ENCODE measurements at places on chromosomes 3 and 15. TPM values are rescaled to one million over a fixed set of nuclear protein-coding genes. Genes with fewer than 3 reads are reported as not detected.

The STXBP5L gene
- not detected for total RNA-seq

The GOLGA6L10 gene
- total RNA-seq = 0.79 TPM

The RAB11A gene
- total RNA-seq = 195 TPM

The ILDR1 gene
- total RNA-seq = 1.6 TPM

The ST8SIA2 gene
- total RNA-seq = not detected

The PIERCE2 gene
- 1.8 TPM for total RNA-seq

The FMN1 gene
- 2.2 TPM for total RNA-seq

The SLC22A13 gene
- 0.77 TPM for total RNA-seq

The CMTM7 gene
- 3.1 TPM for total RNA-seq

The MCTP2 gene
- 20.0 TPM for total RNA-seq

The PARP16 gene
- 2.1 TPM for total RNA-seq

The GNB4 gene
- total RNA-seq = 10.9 TPM

The CEP70 gene
- 18.2 TPM for total RNA-seq

The FGF12 gene
- total RNA-seq = 0.13 TPM

The KLHL40 gene
- total RNA-seq = not detected

The CASR gene
- total RNA-seq = not detected

The CPEB1 gene
- under 0.01 TPM for total RNA-seq

The CAMKV gene
- total RNA-seq = 0.26 TPM

The PLIN1 gene
- total RNA-seq = 0.51 TPM

The SQOR gene
- total RNA-seq = 310 TPM

The C3orf22 gene
- not detected for total RNA-seq

The FBXO40 gene
- not detected for total RNA-seq

The DNASE1L3 gene
- 2.3 TPM for total RNA-seq

The GRAMD2A gene
- total RNA-seq = 5.5 TPM

The PDZRN3 gene
- 0.79 TPM for total RNA-seq

The GRM2 gene
- under 0.01 TPM for total RNA-seq

The CCDC54 gene
- total RNA-seq = not detected

The STAC gene
- total RNA-seq = 1.1 TPM

The CIDEC gene
- total RNA-seq = not detected

The TMEM108 gene
- not detected for total RNA-seq

The PIGZ gene
- 1.7 TPM for total RNA-seq

The RHCG gene
- total RNA-seq = 247 TPM

The RASL12 gene
- total RNA-seq = not detected

The HYKK gene
- 1.2 TPM for total RNA-seq

The WDR93 gene
- total RNA-seq = not detected

The HRH1 gene
- total RNA-seq = 3.7 TPM

The LEO1 gene
- 21.9 TPM for total RNA-seq

The CHMP2B gene
- total RNA-seq = 31.5 TPM

The TMEM207 gene
- total RNA-seq = not detected

The KLF15 gene
- total RNA-seq = 3.4 TPM

The ABI3BP gene
- 0.53 TPM for total RNA-seq

The SI gene
- not detected for total RNA-seq

The SLC6A1 gene
- total RNA-seq = not detected

The SLC2A2 gene
- not detected for total RNA-seq

The CLDN16 gene
- 0.26 TPM for total RNA-seq

The SCN11A gene
- not detected for total RNA-seq

The KCNAB1 gene
- 0.38 TPM for total RNA-seq

The SCAANT1 gene
- not detected for total RNA-seq

The GPR171 gene
- not detected for total RNA-seq

The GABRB3 gene
- 1.4 TPM for total RNA-seq

The SEC22A gene
- 44.0 TPM for total RNA-seq

The ONECUT1 gene
- not detected for total RNA-seq

The PLA2G4E gene
- total RNA-seq = under 0.01 TPM

The SSUH2 gene
- total RNA-seq = 0.13 TPM

The GNAT1 gene
- total RNA-seq = 0.26 TPM

The CCDC12 gene
- 41.9 TPM for total RNA-seq

The ACKR2 gene
- total RNA-seq = 1.3 TPM

The MESP2 gene
- total RNA-seq = 0.13 TPM

The HTD2 gene
- total RNA-seq = 7.6 TPM
